Kidney epithelial cell (primary cell): ENCODE measurements at places on chromosomes 5 and 9.

DNA sequence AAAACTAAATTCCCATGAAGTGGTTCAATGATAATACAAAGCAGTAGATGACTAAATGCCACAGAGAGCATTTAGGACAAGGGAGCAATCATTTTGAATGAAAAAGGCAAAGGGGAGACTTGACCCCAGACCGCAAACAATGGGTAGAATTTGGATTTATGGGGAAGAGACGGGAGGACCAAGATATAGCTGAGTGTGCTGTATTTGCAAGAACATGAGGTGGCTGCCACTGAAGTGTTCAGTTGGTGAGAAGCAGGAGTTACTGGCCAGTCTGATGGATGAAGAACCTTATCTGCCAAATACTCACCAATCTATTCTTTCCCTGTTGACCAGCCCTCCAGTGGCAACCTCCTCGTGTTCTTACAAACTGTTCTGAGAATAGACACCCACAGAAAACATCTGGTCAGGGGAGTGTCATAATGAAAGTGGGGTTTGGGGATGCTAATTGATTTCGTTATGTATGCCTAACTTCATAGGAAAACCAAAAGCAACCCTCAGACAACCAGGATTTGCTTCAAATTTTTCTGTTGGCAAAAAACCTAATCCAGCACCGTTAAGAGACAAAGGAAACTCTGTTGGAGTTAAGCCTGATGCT lies 19.8 kb downstream of the TDRD7 start:
- DNase-seq: no peak

- DNase-seq: no peak
These were observed 32.8 kb downstream of the OR2K2 start for GRCh38 chr9:111297066-111297824.

DNA sequence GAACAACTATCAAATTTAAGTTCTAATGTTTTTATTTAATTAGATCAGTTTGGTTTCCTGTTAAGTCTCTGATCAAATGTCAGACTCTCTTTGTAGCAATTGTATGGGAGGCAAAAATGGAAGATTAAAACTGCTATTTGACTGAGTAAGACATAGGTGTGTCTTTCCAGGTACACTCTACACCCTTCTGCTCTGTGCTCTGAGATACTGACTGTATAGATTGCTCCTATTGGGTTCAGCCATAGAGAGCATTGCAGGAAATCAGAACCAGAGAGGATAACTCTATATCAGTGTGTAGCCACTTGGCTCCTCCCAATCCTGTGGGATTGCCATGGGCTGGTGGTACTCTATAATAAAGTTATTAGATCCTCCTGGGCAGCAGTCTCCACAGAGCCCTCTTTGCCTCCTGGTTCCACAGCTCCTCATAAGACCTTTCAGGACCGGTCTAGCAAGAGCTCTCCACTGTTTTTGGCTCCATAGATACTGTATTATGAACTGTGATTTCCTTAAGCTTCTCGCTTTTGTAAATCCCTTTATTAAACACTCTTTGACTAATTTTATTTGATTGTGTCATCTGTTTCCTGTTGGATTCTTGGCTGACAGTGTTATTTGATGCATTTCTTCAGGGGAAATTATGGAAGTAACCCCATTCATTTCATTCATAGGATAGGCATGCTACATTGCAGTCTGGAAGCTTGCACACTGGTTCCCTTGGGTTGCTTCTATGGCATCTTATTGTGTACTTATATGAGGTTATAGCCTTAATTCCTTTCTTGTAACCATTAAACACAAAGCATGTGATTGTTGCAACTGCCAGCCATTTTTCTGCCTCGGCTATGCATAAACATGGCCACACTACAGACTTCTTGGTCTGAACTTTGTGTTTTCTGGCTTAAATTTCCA lies 115.6 kb downstream of the VCAN start:
- DNase-seq: no peak

GRCh38 chr9:78510035-78510434 lies 213.1 kb downstream of the PSAT1 start:
- no peak for DNase-seq

GRCh38 chr9:95067897-95068296 lies 249.6 kb downstream of the FANCC start:
- DNase-seq: no peak

- no peak for DNase-seq
These were observed 107.0 kb downstream of the CDH6 start for GRCh38 chr5:31300501-31300900.

DNA sequence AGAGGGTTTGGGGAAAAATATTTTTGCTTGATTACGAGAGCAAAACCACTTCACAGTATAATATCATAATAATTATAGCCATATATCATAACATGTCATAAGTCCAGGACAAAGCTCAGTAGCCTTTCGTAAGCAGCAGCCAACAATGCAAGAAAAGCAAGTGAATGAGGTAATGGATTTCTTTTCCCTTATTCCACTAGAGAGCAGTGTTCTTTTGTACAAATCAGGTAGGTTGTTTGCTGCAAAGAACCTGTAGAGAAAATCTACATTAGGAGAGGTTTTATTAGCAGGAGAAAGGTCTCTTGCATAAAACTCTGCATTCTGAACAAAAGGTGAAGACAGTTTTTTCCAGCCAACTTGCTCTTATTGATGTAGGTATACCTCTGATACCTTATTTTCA lies 1033.4 kb downstream of the TLE4 start:
- peak; percentile 23 for DNase-seq

DNA sequence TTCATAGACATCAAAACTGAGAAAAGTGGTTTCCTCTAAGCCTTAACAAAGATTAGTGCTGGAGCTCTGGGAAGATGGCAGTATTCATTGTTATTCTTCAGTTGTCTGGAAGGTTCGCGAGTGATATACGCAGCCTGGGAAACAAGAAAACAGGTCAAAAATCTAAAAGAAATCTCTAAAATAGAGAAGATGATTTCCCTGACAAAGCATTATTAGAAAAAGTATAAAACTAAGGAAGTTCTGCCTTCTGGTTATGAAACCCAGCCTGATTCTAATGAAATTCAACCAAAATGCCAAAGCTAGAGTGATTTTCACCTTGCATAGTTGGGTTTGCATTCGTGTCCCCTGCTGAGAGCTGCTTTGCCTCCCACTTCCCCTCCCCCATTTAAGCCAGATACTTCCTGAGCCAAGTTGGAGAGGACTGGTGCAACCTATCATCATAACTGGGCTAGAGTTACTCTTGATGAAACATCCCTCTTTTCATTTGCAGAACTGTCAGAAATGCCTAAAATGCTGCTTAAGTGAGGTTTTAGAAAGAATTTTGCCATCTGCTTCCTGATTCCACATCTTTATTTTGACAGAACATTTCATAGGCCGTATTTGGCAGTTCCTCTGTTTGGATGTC lies 48.4 kb downstream of the NDFIP1 start:
- DNase-seq: no peak

- DNase-seq: no peak
These were observed 114.4 kb upstream of the DMRTA1 start for GRCh38 chr9:22332202-22332601.

DNA sequence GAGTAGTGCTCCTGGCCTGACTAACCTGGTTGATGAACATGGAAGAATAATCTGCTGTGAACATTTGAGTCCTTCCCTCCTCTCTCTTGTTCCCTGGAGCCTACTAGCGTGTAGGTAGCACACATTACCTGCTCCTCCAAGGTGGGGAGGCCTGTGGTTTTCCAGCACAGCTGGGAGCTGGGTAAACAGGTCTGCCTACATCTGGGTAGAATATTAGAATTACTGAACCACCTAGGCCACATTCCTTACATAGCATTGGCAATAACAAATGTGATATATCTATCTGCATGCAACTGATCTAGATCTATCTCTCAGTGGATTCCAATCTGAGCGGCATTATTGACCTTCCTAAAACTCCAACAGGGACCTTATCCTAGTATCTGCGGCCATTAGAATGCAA lies 151.0 kb upstream of the ZNF366 start:
- no peak for DNase-seq

DNA sequence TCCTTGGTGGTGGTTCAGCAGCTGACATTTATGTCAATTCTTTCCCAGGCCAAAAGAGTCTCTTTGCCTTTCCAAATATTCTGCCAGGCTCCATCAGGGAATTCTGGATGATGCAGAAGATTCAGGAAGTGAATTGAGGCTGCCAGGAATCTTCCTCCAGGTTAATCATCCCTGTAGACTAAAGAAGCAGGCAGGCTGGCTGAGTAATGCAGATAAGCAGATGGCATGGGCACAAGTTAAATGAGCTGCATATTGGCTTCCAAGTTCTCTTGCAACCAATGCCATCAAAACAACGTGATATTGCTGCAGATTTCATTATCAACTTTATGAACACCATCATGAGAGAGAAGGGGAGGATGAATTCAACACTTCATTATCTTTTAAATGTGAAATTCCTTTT lies 324.5 kb downstream of the KCNN2 start:
- no peak for DNase-seq

DNA sequence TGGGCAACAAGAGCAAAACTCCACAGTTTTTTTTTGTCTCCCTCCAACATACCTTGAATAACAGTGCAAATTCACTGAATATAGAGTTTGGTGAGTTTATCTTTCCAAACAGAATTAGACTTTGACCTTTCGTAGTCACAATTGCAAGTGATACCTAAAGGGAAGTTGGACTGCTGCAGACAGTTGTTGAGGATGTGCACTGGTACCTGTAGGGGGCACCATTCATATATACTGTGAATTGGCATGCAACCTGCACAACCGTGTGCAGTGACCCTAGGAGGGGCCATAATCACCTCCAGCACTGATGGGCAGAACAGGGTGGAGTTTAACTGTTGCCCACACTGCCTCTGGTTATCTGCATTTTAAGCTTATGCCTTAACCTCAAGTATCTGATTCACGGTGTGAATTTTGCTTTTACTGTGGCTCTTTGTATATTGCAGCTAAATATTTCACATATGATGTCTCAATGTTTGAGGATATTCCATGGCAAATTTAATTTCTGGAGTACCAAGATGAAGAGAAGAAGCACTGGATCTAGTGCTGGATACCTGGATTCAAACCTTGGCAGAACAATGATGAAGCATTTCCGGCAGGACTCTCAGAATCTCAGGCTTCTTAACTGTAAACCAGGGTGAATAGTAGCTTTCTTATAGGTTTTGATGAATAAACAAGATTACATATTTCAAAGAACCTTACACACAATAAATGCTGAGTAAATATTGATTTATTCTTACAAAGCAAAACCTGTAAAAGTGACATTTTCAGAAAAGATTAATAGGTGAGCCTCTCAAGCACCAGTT lies 144.3 kb downstream of the ACTBL2 start:
- DNase-seq: no peak
